ENCODE measurements at places on chromosomes 6 and 20.
A peak's percentile ranks its signal among the peaks of the same experiment; 100 is the strongest.

DNA sequence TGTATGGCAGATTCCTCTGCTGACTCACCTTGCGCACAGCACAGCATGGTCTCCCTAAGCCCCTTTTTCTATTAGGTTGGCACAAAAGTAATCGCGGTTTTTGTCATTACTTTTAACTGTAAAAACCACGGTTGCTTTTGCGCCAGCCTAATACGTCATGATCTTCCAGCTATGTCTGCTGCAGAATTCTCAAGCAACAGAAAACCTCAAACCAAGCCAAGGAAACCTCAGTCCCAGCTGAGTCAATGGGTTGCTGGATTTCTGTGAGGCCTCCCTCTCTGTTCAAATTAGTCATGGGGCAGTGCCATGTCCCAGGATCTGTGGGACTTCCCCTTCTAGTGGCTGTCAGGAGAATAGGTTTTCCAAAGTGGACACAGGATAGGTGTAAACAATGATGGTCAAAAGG is 15.7 kb upstream of the ENPP1 start:
- DNase-seq = peak; percentile 89

DNA sequence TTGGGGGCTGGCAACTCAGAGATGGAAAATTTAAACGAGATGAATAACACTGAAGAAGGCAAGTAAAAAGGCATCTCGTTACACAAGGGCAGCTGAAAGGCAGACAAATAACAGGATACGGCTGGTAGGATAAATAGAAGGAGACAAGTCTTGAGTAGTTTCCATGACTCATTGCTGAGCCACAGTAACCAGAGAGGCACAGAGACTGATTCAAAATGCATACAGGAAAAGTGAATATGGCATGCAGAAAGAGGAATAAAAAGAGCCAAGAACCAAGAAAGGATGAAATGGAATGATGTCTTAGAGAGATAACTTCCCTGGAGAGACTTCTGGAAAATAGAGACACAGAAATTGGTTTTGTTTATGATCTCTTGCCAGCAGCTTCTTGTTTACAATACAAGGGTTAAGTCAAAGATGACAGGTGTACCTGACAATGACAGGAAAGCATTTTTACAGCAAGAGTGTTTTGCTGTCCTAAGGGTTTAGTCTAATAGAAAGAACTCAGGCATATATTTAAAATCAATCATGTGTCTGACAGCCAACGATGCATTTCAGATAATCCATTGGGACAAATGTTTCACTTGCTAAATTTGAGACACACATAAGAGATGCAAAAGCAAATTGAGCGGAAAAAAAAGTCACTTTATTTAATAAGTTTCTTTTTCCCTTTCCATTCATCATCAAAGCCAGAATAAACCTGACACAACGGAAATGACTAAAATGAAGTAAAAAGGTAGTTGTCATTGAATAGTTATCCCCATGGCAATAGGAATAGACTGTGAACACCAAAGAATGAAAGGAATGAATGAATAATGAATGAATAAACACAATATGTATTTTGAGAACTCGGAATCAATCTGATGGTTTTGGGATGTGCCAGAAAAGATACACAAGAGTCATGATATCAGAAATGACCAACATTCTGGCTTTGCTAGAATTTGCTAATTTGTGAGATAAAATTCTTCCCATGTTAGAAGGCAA is 68.0 kb upstream of the KCNQ5 start:
- DNase-seq = peak; percentile 85

- no peak for DNase-seq
Observed at GRCh38 chr20:53792946-53793536, 199.4 kb upstream of the ZNF217 start.

DNA sequence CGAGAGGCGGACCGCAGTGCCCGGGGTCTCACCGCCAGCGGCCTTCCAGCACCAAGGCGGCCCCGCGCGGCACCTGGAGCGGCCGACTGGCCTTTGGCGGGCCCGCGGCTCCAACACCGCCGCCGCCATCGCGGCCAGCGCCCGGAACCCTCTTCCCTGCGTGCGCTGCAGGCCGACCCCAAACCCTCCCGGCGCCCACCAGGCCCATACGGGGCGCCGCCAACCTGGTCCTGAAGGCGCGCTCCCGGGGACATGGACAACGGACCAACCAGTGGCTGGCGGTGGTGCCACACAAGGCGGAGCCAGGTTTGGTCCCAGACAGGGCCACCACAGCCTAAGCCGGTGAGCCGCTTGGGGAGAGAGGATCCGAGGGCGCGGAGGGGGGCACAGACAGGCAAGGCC is 1514.8 kb upstream of the DEFB115 start:
- no peak for DNase-seq

Data from astrocyte of the spinal cord (primary cell).